ENCODE measurements at places on chromosomes 2 and 18.

GRCh38 chr2:185360776-185361175 is 377.8 kb upstream of the FSIP2 start:
- DNase-seq: no peak

- DNase-seq: no peak
Measured at GRCh38 chr2:68796295-68796905, 61.8 kb downstream of the ARHGAP25 start.

DNA sequence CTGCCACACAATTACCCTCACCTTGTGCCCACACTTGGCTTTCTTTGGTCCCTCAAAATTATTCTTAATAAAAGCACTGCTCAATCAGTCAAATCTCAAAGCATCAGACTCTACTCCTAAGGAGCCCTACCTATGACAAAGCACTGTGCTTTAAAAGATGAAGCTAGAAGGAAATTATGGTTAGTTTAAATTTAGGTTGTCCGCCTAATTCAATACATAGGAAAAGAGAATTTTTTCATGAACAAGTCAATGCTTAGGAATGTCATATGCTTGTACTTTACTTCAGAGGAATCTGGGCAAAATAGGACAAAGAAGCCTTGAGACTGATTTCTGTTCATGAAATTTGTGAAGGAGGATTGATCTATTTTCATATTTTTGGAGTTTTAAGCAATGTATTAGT is 726.4 kb upstream of the CDH2 start:
- DNase-seq: no peak

- no peak for DNase-seq
Measured at GRCh38 chr2:168189835-168190569, 57.4 kb downstream of the STK39 start.
